Testis (tissue), 5 donors: ENCODE measurements at places on chromosomes 2 and 18. TPM values are rescaled to one million over a fixed set of nuclear protein-coding genes. Genes with fewer than 3 reads are reported as not detected.

Gene BMP10
- 0.26 TPM for polyA plus RNA-seq

Gene ALK
- polyA plus RNA-seq: 3.8 TPM

Gene STAT4
- 59.4 TPM for polyA plus RNA-seq

Gene CXCR1
- polyA plus RNA-seq: 0.61 TPM

Gene RBFA
- 25.9 TPM for polyA plus RNA-seq

Gene TMEM182
- polyA plus RNA-seq: 4.1 TPM

Gene MC2R
- 0.24 TPM for polyA plus RNA-seq

Gene ABCG8
- not detected for polyA plus RNA-seq

Gene CPO
- 0.90 TPM for polyA plus RNA-seq

Gene DCDC2C
- polyA plus RNA-seq: 9.9 TPM
